ENCODE measurements at places on chromosomes 4 and X.
A peak's percentile ranks its signal among the peaks of the same experiment; 100 is the strongest.

GRCh38 chrX:23902419-23902818 is 5.3 kb downstream of the APOO start:
- no peak for DNase-seq

DNA sequence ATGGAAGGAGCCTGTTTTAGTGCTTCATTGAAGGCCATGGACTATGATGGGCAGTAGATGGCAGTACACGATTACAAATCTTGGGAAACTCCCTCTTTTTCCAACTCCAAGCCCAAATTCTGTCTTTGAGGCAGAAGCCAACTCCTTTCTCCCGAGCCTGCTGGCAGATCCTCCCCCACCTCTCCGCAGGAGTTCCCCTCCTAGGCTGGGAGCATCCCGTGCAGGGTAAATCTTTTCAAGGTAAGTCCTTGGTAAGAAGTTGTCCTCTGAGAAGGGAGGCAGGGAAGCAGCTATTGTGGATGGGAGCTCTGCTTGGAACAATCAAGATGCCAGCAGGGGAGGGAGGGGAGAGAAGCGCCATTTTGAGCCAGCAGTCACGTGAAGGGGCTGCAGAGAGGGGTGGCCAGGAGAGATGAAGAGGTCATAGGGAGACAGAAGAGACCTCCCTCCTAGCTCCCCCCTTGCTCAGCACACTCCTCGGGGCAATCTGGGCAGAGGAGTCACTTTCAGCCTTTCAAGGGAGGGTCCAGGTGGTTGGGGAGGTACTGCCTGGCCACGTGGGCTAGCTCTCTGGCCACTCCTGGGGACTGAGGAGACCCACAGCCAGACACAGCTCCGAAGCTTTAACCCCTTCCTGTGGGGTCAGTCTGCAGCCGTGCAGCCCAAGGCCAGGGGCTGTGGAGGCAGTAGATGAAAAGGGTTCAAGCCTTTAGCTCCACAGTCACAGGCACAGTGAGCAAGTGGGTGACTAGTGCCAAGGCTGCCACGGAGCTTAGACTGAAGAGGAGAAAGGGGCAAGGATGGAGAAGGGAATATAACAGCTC is 9.6 kb downstream of the CC2D2A start:
- DNase-seq = no peak

GRCh38 chrX:137573324-137574101 is 7.6 kb downstream of the ZIC3 start:
- DNase-seq = no peak

DNA sequence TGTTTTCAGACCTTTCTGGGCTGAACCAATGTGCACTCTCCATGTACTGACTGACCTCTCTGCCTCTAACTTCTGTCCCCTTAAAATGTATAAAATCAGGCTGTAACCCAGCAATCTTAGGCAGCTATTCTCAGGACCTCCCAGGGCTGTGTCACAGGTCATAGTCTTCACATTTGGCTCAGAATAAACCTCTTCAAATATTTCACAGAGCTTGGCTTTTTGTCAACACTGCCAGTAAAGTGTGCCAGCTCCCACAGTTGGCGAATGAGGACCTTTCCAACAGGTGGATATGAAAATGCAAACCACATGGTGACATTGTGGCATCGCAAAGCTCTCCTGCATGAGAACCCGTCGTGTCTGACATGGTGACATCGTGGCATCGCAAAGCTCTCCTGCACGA is 76.4 kb downstream of the ACOX3 start:
- DNase-seq = no peak

- DNase-seq = no peak
Measured at GRCh38 chrX:93673869-93674271, at the start of gene FAM133A. TSS of gene FAM133A (plus strand) at chrX:93674206. CDS start at chrX:93709420, 35,214 bp downstream.

DNA sequence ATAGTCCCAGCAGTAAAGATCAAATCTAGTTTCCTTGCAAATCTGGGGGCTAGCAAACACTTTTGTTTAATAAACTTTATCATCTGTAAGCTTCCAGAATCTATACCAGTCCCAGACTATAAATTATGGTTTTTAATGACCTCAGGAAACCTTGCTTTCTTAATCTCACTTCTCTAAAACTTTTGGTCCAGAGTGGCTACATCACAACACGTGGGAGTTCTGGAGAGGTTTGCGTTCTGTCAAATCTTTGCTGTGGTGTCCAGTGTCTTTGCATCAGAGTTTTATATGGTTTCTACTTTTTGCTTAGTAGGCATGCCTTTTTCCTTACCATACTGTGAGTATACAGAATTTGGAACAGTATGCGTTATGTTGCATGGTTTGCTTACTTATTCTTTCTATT is 193.9 kb downstream of the ANK2 start:
- DNase-seq = no peak

DNA sequence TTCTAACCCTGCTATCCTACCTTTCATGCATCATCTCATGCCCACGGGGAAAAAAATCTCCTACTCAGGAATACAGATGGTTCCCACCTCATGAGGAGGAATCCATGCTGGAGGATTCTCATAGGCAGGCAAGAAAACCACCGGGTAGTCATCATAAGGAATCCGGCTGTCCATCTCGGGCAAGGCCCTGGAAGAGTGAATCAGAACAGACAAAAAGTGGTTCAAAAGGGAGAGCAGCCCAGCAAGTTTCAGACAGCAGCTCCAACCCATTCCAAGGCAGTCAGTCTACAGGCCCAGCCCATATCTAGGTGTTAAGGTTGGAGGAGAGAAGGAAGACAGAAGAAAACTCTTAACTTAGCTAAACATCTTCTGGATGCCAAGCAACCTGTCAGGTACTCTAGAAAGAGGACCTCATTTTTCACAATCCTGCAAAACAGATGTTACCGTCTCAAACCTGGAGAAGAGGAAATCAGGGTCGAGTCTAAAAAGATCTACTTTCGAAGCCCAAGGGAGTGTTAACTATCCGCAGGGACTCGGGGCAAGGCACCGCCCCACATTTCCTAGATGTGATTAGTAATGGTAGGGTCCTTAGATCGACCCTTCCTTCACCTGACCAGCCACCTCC is 447 bp downstream of the PDZD11 start:
- no peak for DNase-seq

GRCh38 chrX:39827951-39828350 is 269.8 kb downstream of the BCOR start:
- no peak for DNase-seq

GRCh38 chr4:40337051-40337450 is 1.9 kb downstream of the CHRNA9 start:
- DNase-seq = no peak

- DNase-seq = no peak
Measured at GRCh38 chr4:177596035-177596434, 153.8 kb upstream of the AGA start.

DNA sequence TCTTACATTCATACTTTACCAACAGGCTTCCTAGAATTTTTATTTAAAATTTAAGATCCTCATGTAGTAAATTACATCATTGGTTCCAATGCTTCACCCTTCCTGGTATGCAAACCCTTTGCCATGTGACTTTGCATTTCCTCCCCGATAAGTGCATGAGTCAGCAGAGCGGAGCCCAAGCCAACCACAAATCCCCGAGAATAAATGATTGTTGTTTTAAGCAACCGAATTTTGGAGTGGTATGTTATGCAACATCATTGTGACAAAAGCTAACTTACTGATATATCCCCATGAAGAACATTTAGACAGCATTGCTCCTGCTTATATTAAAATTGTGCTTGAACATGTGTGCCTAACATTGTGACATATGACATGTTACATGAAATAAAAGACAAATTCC is 199.4 kb upstream of the DDX53 start:
- DNase-seq = peak; percentile 40

- DNase-seq = no peak
Measured at GRCh38 chr4:151099976-151100417, 569 bp downstream of the RPS3A start.

DNA sequence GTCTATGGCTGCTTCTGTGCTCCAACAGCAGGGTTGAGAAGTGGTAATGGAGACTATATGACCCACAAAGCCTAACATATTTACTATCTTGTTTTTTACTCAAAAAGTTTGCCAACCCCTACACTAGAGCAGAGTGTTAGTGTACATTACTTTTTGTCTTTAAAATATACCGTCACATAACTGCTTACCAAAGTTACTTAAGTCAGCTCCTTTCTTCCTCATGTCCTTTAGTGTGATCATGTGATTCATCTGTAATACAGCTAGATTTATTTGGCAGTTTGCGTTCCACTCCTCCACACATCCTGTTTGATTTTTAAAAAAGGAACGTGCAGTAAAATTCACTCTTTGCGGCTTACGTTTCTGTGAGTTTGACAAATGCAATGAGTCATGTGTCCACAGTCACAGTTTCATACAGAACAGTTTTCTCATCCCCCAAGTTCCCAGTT is 162.4 kb upstream of the GPRIN3 start:
- DNase-seq = no peak

DNA sequence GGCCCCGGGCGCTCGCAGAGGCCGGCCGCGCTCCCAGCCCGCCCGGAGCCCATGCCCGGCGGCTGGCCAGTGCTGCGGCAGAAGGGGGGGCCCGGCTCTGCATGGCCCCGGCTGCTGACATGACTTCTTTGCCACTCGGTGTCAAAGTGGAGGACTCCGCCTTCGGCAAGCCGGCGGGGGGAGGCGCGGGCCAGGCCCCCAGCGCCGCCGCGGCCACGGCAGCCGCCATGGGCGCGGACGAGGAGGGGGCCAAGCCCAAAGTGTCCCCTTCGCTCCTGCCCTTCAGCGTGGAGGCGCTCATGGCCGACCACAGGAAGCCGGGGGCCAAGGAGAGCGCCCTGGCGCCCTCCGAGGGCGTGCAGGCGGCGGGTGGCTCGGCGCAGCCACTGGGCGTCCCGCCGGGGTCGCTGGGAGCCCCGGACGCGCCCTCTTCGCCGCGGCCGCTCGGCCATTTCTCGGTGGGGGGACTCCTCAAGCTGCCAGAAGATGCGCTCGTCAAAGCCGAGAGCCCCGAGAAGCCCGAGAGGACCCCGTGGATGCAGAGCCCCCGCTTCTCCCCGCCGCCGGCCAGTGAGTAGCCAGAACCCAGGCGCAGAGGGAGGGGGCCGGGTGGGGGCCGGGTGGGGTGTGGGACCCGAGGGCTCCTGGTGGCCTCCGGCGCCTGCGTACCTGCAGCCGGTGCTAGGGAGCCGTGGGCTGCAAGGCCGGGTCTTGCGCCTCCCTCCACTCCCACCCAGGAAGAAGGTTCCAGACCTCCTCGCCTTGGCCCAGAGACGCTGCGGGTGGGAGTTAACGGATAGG is 534 bp downstream of the MSX1 start:
- DNase-seq = no peak

DNA sequence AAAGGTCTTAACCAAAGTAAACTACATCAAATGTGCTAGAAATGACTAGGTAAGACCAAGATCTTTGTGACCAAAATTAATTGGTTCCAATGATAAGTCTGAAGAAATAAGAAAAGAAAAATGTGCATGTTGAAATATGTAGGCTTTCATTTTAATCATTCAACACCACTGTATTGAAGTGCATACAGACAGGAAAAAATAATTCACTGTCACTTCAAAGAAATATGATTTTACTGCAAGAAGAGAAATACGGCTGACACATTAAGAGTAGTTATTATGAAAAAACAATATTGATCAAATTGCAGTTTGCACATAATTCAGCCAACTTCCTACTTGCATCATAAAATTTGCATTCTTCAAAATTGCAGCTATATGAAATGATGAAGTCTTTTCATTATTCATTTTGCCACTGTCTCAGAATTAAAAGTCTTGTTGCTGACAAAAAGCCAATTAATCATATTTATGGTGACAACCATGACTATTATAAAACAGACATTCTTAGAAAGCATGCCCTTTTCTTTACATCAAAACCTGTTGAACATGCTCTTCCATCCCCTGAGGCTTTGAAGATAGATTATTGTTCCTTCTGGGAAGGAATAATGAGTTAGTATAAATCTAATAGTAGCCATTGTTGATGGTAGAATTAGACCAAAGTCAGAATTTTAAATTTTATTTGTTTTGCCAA is 405.9 kb upstream of the MAD2L1 start:
- DNase-seq = no peak

GRCh38 chrX:13790206-13791131 is 26.4 kb downstream of the GPM6B start:
- no peak for DNase-seq

- DNase-seq = no peak
Measured at GRCh38 chr4:115769396-115769795, 656.0 kb upstream of the NDST4 start.

DNA sequence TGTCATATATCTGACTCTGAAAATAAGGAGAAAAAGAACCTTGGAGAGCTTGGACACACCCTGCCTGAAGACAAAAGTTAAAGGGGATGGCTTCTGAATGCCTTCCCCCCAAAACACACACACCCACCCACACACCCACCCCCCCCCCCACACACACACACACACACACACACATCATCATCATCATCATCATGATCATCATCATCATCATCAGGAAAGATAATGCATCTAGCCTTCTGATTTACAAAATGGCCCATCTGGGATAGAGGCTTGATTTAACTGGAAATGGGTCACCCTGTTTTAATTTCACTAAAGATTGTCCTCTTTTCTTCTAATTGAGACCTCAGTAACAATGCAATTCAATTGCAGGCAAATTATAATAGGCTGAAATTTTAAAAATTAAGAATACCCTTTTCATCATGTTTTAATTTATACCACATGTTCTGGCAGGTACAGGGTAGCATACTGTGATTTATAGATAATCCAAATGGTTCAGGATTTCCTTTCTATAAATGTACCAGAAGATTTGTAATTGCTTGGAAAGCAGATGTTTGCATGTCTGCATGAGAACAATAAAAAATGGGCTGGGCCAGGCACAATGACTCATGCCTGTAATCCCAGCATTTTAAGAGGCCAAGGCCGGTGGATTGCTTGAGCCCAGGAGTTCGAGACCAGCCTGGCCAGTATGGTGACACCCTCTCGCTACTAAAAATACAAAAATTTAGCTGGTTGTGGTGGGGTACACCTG is 56.5 kb downstream of the TRIM2 start:
- no peak for DNase-seq

DNA sequence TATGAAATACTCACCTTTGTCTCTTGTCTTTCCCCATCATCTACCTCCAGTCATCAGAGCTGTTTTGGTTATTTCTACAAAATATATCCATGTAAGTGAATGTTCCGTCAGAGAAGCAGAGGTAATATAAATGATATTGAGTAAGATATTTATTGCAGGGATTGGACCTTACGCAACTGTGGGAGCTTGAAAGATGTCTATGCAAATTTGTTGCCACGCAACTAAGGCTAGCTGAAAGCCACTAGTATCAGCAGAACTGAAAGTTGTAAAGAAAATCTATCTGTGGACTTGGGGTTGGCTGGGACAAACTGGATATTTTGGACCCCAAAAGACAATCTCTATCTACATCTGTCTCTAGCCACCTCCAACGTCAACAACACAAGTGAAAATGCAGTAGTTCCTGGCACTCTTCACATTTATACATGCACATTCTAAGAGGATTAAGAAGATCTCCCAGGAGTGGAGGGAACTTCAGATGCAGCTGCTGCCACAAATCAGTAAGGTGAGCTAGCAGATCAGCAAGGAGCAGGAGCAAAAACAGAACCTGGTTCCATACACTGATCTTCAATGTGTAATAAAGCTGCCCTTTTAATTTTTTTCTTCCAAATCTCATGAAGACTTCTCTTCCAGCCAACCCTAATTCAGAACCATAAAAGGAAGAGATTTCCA is 8.5 kb upstream of the CCSER1 start:
- DNase-seq = no peak

All from GF-D8 (cell line).